Gastroesophageal sphincter (tissue), 4 donors: ENCODE measurements at places on chromosomes 4 and X.

- ATAC-seq = peak; percentile 73
These were observed 30.9 kb downstream of the RNF212 start for GRCh38 chr4:1082215-1083182.

- no peak for ATAC-seq
These were observed 34.4 kb downstream of the AGTR2 start for GRCh38 chrX:116204932-116205331.

DNA sequence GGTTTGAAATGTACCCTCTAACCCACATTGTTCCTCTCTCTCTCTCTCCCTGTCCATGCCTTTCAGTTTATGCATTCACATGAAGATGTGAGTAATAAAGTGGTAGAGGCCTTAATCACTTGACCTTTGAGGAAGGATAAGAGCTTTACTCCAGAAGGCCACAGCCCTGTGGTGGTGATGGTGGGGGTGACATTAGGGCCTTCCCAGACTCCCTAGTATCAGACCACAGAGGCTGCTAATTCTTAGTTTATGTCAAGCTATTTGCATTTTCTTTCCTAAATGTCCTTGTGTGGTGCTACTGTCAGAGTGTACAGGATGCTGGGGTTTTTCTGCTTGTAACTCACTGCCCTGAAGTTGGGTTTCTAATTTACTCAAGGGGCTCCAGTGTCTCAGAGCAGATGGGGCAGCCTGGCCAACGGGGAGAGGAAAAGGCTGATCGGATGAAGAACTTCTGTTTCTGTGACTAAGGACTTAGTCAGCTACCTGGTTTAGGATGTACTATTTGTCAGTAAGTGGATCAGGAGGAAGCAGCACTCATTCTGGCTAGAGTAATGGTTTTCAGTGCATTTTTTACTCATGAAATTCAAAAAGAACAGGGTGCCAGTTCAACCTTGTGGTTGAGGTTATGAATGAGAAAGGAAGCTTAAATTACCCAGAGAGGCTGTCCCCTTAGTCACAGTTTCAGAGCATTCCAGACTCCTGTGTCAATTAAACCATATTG, 509.6 kb upstream of the DIPK2B start:
- ATAC-seq = no peak

- no peak for ATAC-seq
These were observed 14.1 kb downstream of the GRK4 start for GRCh38 chr4:2977211-2978088.

DNA sequence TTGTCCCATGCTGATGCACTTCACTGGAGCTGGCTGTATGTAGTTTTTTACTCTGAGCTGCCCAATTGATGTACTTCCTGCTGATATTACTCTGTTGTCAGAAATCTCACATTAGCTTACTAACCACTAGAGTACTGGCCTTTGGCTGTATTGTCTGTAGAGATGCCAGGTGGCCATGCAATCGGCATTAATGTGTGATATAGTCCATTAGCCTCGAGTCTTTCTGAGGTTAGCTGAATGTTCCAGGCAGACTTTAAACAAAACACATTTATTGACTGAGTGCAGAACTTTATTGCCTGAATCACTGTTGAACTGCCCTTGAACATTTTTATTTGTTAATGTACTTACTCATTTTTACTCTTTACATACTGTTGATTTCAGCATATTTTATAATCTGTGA, 335.2 kb downstream of the PCDH10 start:
- ATAC-seq = no peak

GRCh38 chrX:124488412-124489161, 142.2 kb downstream of the SH2D1A start:
- ATAC-seq = no peak

DNA sequence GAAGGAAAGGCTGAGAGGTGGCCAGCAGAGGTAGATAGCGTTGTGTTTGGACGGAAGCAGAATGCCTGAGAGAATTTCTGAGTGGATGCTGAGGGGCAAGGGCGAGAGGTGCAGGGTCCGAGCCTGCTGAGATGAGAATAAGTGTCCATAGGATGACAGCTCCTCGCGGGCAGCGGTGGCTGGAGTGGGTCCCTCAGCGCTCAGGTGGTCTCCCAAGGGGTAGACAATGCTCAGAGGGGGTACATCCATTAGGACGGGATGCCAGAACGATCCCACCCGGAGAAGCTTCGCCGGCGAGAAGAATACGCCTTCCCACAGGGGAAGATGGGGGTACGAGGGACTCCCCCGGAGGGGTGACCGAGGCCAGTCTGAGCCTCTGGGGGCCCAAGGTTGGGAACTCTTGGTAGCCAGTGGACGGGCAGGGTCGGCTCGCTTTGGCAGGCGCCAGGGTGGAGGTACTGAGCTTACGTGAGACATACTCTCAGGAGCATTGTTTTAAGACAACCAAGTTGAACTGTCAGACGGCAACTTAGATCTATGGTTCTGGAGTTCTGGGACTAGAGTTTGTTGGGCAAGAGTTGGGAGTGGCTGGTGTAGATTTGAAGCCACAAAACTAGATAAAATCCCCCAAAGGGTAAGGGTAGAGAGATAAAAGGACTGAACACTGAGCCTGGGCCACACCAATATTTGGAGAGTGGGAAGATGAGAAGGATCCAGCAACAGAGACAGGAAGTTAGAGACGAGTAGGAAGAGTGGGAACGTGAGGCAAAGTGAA, 15.8 kb downstream of the BRCC3 start:
- no peak for ATAC-seq

DNA sequence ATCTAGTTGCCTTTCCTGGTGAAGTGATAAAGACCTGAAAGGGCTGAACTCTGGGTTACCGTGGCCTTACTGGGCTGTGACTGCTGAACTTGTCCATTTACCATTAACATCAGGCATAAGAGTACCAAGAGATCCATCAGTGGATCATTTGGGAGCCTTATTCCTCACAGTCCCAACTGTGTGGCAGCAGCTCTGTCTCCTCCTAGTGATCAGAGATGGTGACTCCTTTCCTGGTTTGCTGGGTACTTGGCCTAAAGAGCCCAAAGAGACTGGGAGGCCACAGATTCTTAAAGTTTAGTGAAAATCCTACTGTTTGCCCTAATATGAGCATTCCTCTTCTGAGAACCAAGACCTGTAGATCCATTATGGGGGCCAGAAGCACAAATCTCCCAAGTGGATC, 56.3 kb upstream of the ATP6AP2 start:
- ATAC-seq = no peak

DNA sequence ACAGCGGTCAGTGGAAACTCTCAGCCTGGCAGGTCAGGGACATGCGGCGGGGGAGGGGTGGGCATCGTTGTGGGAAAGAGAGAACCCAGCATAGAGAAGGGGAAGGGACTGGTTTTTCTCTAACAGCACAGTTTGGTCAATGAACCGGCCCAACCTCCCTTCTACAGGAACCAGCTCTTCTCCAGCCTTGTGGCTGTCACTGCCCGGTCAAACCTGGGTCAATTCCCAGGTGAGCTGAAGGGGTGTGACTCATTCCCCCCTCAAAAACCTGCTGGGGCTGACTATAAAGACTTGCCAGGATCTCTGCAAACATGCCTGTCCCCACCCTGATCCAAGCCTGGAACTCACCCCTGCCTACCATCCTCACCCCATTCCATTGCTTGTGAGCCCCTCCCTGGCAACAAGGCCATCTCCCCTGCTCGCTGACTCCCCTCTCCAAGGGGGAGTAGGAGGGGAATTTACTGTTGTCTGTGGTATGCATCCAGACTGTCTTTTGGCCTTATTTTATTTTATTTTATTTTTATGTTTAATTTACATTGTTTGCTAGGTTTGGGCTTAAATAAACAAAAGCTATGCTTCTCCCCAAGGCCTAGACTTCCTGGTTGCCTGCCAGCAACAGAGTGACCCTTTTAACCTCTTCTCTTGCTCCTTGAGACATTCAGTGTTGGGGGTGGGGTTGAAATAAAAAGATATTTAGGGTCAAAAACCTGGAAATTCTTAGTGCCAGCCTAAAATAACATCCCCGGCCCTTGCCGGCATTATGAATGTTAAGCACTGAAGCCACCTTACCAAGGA, 49.6 kb downstream of the TSC22D3 start:
- ATAC-seq = no peak

GRCh38 chr4:8688041-8688907, 95.7 kb downstream of the CPZ start:
- no peak for ATAC-seq

DNA sequence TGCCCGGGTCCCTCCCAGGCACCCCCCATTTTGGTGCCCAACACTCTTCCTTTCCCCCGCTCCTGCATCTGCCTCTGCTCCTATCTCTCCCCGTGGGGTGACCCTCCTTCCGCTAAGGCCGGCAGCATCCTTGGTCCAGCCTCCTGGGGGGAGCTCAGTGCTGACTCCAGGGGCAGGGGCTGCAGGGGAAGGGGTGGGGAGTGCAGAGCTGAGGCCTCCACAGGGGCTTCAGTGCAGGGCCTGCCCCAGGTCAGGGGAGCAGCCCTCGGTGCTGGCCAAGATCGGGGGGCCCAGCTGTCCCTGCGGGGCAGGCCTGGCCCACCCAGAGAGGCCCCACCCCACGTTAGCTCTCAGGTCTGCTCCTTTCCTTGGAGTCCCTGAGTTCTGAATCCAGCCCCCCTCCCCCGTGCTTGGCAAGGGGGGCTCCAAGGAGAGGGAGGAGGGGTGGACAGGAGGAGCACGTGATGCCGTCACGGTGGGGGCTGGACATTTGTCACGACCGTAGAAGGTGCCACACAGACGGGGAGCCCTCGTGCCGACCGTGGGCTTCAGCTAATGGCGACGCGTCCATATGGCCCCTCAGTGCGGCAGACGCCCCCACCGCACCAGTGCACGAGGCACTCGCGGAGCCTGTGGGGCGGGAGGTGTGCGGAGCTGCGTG, 63.5 kb upstream of the ADRA2C start:
- ATAC-seq = no peak

GRCh38 chr4:176611381-176611780, 181.3 kb downstream of the VEGFC start:
- no peak for ATAC-seq

GRCh38 chr4:67614186-67614585, 55.7 kb downstream of the STAP1 start:
- ATAC-seq = no peak

GRCh38 chr4:83606898-83607297, 71.0 kb downstream of the GPAT3 start:
- ATAC-seq = no peak

DNA sequence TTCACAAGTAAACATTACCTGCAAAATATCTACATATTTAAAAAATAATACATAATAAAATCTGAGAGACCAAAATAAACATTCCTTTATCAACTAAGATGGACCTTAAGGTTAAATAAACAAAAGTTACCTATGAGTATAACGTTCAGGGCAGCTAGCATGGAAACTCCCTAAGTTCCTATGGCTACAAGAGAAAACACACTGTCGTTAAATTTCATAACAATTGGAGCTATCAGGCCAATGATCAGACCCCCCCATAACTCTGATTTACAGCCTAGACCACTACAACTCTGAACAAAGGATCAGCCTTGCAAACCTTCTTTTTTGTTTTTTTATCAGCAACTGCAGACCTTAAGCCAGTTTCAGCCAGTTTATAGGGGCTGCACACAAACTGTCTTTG, 1418.4 kb downstream of the PCDH18 start:
- no peak for ATAC-seq

GRCh38 chrX:49058794-49059193, at the start of gene CCDC120:
Gene CCDC120 (plus strand): TSS chrX:49058999. CDS start chrX:49062042, 3,043 bp downstream.
- no peak for ATAC-seq

DNA sequence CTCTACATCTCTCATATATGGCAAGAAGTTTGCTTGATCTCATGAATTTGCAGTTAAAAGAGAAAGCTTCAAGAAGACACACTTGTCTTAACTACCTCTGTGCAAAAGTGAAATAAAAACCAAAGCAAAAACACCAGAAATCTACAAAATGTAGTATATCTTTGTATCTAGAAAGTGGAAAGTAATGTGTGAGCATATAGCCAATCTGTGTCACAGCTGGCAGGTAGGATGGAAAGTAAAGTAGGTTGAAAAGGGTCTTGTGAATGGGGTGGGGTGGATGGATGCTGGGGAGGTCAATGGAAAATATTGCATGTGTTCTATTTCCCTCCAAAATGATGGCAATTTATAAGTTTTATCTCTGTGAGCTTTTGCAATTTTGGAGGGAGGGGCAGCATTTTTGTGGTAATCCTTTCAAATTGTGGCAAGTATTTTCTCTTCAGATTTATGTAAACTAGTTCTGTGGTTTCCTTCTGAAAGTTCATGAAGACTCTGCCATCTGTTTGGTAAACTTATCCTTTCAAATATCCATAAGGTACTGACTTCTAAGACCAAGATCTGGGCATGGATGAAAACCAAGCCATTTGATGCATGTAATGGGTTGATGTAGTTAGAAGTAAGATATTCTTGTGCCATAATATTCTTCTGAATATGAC, 215.9 kb upstream of the GIMD1 start:
- ATAC-seq = no peak

- no peak for ATAC-seq
These were observed 138.8 kb downstream of the CPZ start for GRCh38 chr4:8731364-8731763.

GRCh38 chr4:24394041-24394440, 190.3 kb downstream of the DHX15 start:
- ATAC-seq = no peak
